ENCODE measurements at places on chromosomes 2 and 18. TPM values are rescaled to one million over a fixed set of nuclear protein-coding genes. Genes with fewer than 3 reads are reported as not detected.
A peak's percentile ranks its signal among the peaks of the same experiment; 100 is the strongest.

- no peak for DNase-seq
These were observed 5.2 kb downstream of the SCTR start for GRCh38 chr2:119519057-119519408.

OTOS gene
- not detected for total RNA-seq

- no peak for DNase-seq
These were observed 18.7 kb upstream of the COLEC12 start for GRCh38 chr18:519019-519879.

DNA sequence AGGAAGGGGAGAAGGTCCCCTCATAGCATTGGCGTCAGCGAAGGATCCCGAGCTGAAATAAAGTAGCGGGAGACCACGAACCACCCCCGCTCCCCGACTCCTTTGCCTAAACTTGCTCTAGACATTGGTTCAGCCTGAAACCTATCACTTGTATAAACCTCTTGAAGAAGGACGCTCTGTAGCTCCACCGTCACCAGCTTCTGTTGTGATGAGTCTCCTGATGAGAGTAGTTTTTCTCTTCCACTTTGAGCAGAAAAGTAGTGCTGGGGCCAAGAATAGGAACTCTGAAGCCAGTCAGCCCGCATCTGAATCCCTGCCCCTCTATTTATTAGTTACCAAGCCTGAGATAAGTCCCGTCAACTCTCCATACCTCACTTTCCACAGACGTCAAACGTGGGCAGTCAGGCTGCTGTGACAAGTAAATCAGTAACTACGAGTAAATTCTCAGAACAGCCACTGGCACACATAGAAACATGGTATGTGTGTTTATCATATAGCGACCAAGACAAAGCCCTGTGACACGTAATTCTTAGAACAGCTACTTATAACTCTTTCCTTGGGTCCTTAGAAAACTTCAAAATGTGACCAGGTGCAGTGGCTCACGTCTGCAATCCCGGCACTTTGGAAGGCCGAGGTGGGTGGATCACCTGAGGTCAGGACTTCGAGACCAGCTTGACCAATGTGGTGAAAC lies 61.7 kb downstream of the CD226 start:
- no peak for DNase-seq

- DNase-seq: no peak
These were observed 266.5 kb upstream of the SALL3 start for GRCh38 chr18:78713069-78713468.

OSR1 gene
- 1.3 TPM for total RNA-seq

GRCh38 chr2:133442393-133442792 lies 125.9 kb downstream of the NCKAP5 start:
- no peak for DNase-seq

- peak; percentile 74 for DNase-seq
These were observed 26.5 kb downstream of the CRACDL start for GRCh38 chr2:98909317-98910211.

Measured in MCF 10A (cell line).